EL (cell line): ENCODE measurements at places on chromosomes 13 and 19.

DNA sequence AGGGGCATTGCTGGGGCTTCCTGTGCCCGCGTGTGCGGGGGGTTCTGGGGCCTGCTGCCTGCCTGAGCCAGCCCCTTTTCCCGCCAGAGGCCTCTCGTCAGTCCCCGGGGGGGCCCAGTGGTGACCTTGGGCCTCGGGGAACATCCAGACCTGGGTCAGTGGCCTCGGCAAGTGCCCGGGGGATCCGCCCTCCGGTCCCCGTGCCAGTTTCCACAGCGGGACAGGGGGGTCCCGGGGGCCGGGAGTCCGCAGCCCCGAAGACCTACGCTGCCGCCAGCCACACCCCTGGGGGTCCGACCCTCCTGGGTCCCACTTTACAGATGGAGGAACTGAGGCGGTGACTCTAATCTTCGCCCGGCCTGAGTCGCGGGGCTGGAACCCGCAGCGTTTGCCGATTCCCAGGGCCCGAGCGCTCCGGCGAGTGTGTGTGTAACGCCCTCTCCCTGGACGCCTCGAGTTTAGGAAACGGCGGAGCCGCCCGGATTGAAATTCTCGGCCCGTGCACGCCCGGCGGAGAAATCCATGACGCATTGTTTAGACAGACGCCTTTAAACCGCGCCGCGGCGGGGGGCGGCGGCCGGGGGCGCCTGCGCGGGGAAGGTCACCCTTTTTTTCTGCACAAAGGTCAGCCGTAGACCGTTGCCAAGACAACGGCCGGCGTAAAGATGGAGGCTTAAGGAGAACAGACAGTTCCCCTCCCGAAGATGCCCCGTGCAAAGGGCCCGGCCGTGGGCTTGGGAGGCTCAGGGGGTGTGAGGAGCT, 39.3 kb downstream of the EFNA2 start:
- DNase-seq: peak; percentile 78

DNA sequence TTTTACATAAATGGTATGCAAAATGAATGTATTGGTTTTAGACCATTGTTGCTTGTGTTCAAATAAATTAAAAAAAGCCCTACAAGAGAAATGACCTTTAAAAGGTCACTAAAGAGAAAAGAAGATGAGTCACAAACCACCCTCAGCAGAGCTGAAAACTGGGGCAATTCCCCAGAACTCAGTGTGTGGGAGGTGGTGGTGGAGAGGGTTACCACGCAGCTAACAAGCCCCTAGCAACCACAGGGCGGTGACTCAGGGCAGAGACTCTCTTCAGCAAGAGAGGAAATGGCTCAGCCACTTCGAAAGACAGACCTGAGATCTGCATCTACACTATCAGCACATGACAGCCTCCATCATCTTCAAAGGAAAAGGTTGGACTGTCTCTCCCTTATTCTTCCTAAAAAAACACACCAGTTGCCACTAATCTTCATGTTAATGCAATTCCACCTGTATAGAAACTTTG, 29.4 kb upstream of the NDFIP2 start:
- peak; percentile 97 for DNase-seq

GRCh38 chr19:40525234-40526051, 51.2 kb upstream of the SHKBP1 start:
- no peak for DNase-seq

DNA sequence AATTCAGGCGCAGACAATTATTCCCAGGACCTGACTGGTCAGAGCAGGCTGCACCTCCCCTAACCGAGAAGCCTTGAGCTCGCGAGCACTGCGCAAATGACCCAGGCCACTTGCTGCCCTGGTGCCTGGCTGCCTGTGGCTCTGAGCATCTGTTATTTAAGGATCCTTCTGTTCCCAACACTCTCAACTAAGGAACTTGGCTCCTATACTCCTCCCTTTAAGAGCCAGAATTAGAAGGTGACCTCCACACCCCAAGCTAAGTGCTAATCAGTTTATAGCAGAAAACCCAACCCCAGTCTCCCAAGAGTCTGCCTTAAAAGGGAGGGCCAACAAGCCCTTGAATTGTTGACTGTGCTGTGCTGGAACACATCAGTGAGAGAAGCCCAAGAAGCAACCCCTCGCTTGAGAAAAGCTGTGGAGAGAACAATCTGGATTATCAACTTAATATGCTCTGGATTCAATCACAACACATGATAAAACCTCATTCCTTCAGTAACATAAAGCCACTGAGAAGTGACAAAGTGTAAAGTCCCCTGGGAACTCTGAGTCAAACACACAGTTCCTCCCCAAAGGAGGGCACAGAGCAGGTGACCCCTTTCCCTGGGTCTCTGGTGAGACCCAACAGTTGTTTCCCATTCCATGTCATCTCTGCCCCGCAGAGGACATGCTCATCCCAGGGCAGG, 14.6 kb downstream of the AKAP8L start:
- no peak for DNase-seq

DNA sequence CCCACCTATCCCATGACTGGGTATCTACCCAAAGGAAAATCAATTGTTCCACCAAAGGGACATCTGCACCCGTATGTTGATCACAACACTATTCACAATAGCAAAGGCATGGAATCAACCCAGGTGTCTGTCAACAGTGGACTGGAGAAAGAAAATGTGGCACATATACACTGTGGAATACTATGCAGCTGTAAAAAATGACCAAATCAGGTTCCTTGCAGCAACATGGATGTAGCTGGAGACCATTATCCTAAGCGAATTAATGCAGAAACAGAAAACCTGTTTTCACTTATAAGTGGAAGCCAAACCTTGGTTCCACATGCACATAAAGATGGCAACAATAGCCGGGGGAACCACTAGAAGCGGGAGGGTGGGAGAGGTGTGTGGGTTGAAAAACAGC, 228.6 kb downstream of the UQCRFS1 start:
- DNase-seq: no peak

DNA sequence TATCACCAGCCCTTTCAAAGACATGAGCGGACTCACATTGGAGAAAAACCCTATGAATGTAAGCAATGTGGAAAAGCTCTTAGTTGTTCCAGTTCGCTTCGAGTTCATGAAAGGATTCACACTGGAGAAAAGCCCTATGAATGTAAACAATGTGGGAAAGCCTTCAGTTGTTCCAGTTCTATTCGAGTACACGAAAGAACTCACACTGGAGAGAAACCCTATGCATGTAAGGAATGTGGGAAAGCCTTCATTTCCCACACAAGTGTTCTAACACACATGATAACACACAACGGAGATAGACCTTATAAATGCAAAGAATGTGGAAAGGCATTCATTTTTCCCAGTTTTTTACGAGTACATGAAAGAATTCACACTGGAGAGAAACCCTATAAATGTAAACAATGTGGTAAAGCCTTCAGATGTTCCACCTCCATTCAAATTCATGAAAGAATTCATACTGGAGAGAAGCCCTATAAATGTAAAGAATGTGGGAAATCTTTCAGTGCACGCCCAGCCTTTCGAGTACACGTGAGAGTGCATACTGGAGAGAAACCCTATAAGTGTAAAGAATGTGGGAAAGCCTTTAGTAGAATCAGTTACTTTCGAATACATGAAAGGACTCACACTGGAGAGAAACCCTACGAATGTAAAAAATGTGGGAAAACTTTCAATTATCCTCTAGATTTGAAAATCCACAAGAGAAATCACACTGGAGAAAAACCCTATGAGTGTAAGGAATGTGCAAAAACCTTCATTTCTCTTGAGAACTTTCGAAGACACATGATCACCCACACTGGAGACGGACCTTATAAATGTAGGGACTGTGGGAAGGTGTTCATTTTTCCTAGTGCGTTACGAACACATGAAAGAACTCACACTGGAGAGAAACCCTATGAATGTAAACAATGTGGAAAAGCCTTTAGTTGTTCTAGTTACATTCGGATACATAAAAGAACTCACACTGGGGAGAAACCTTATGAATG, 17.6 kb downstream of the ZNF791 start:
- DNase-seq: no peak

DNA sequence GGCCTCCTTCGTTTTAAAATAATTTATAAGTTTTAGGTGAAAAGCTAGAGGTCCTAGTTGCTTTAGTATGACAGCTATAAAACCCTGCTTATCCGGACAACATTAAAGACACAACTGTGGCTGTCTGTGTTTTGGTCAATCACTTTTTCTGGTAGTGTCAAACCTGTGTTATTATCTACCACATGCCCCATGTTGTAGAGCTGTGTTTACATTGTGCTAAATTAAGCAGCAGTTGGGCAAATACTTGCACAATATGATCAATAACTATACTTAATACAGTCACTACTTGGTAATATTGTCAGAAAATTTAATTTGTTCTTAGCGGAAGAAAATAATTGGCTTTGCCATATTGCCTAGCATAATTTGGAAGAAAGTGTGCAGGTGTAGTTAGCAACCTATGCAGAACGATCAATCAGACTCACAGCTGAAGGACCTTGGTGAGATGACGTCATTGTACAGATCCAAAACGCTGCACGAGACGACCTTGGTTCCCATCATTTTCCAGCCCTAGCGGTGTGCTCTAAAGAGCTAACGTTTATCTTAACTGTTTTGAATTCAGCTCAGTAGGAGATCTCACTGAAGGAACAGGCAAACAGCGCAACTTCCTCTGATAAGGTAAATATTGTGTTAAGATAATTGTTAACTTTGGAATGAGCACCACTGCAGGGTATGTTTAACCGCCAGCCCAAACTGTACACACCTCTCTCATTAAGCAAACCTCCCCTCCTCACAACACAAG, 476.6 kb downstream of the IRS2 start:
- no peak for DNase-seq

GRCh38 chr19:18205200-18205892, 1.5 kb upstream of the RAB3A start:
- DNase-seq: peak; percentile 75

- DNase-seq: peak; percentile 21
Observed at GRCh38 chr19:35793381-35794165, 18.2 kb downstream of the ARHGAP33 start.

GRCh38 chr19:33133438-33134031, 1.6 kb downstream of the WDR88 start:
- no peak for DNase-seq

GRCh38 chr19:6856749-6857372, 30.5 kb upstream of the ADGRE1 start:
- no peak for DNase-seq

GRCh38 chr13:25406377-25406776, 34.6 kb downstream of the ATP8A2 start:
- peak; percentile 2 for DNase-seq

DNA sequence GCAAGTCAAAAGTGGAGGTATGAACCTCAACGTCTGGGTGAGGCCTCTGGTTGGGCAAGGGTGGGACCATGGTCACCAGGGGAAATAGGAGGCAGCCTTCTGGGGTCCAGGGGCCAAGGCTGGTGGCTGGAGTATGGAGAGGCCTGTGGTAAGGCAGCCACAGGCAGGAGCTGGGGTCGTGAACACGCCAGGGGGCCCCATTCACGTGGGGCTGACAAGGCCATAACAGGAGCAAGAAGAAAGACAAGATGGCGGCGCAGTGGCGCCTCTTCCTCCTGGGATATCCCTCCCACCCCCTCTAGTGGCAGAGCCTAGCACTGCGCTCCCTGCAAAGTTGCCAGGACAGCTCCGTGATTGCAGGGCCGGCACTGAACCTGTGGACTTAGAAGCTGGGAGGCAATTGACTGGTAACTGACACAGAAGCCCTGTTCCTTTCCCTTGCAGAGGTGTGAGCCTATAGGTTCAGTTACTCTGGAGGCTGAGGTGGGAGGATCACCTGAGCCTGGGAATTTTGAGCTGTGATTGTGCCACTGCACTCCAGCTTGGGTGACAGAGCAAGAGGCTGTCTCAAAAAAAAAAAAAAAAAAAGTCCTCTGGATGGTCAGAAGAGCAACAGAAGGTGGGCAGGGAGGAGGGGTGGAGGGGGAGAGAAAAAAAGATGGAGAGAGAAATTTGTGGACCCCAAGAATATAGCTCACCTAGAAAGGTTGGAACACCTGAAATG, 19.7 kb upstream of the EDDM13 start:
- peak; percentile 60 for DNase-seq

DNA sequence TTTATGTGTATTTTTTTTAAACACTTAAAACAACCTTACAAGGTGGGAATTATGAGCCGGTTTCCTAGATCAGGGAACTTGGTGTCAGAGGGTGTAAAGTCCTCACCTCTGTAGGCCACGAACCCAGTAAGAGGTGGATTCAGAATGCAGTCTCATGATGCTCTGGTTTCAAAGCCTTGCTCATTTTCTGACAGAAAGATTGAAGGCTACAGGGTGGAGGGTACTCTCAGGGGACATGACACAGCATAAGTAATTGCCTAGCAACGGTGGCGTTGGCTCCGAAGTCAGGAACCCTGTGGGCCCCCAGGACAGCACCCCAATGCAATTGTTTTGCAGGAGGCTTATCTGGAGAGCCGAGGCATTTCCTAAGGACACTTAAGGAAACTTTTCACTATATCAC, 794.7 kb downstream of the EFNB2 start:
- DNase-seq: no peak

DNA sequence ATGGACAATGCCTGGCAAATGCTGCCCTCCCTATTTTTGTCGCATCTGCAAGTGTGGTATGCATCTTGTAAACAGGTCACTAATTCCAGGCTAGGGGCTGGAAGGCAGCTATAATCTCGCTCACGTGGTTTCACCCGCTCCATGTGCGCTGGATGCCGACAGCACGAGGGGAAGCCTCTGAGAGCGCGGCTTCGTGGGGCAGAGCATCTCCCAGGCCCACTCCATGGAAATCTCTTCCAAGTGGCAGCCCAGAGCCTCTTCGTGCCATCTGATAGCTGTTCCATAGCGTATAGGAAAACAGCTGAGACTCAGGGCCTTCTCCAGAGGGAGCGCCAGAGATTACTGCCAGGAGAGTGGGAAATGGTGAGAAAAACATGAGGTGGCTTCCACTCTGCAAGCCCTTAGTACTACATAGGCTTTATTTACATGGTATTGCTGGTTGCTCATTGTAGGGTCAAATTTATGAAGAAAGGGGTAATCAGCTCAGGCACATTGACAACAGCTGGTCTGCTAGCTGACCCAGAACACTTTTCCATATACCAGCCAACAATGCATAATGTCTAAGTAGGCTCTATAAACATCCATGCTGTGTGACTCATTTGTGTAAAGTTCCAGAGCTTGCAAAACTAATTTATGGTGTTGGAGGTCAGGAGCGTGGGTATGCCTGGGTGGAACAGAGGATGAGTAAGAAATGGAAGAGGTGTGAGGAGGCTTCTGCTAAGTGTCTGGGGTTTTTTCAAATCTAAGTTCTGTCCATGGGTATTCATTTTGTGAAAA, 165.2 kb downstream of the SHISA2 start:
- peak; percentile 67 for DNase-seq

GRCh38 chr13:85266771-85267170, 532.4 kb downstream of the SLITRK6 start:
- DNase-seq: peak; percentile 2

- no peak for DNase-seq
Observed at GRCh38 chr19:41652250-41652649, 25.4 kb upstream of the CEACAM4 start.

GRCh38 chr19:18683958-18684641, 620 bp downstream of the CRTC1 start:
- no peak for DNase-seq

DNA sequence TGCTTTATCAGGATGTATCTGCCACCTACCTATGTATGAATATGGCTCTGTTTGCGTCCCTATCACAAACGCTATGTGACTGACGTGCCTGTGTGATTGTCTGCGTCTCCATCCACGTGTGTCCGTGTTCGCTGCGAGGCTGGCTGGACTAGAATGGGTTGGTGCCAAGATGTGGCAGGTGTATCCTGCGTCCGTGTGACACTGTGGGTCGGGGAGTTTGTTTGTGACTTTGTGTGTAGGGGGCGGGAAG, 6.7 kb upstream of the HOOK2 start:
- DNase-seq: no peak
